Stimulated activated CD4-positive, alpha-beta T cell treated with anti-CD3 and anti-CD28 coated beads, Interleukin-12 subunit alpha, Interleukin-12 subunit beta, amount 100 ng/mL, for 48 hours (primary cell): ENCODE measurements at places on chromosomes 7 and 10.

- DNase-seq, result no peak
These were observed 90.5 kb upstream of the SDK1 start for GRCh38 chr7:3210531-3210930.

DNA sequence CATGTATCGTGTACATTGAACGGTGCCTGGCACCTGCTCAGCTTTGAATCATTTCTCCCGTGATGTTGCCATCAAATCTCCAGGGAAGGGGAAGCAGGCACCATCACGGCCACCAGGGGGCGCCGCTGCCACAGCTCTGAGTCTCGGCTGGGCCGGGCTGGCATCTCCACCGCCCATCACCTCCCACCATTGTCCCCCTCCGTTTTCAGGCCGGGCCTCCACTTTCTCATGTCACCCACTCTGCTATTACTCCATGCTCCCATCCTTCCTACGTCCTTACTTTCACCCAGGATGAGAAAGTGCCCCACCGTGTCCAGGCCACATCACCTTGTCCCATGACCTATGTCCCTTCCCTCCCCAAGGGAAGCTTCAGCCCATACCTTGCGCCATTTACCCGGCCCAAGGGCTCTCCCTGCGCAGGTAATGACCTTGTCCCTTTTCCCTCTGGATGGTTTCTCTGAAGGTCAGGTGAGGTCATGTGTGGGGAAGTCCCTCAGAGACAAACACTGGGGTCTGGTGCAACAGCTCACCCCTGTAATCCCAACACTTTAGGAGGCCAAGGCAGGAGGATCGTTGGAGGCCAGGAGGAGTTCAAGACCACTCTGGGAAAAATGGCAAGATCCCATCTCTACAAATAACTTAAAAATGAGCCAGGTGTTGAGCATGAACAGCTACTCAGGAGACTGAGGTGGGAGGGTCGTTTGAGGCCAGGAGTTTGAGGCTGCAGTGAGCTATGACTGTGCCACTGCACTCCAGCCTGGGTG lies 31.8 kb upstream of the OCM2 start:
- peak; percentile 88 for DNase-seq

DNA sequence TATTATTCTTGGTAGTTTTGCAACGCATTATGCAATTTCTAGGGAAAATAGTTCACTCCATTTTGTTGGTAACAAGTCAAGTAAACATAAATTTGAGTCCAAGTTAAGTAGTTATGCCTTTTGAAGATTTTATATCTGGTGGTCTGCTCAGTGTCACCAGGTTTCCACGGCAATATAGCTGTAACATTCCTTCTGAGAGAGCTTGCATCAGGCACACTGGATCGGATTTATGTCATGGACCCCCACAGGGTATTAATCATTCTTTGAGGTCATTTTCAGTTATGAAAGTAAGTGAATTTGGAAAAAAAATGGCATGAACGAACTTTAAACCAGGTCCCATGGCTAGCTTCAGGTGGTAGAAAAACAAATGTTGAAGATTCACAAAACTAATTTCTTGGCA lies 136.3 kb downstream of the POLR1F start:
- DNase-seq, result no peak

GRCh38 chr7:91067242-91067641 lies 197.0 kb upstream of the FZD1 start:
- DNase-seq, result no peak

GRCh38 chr7:30436518-30436917 lies 42.1 kb downstream of the NOD1 start:
- DNase-seq, result no peak

DNA sequence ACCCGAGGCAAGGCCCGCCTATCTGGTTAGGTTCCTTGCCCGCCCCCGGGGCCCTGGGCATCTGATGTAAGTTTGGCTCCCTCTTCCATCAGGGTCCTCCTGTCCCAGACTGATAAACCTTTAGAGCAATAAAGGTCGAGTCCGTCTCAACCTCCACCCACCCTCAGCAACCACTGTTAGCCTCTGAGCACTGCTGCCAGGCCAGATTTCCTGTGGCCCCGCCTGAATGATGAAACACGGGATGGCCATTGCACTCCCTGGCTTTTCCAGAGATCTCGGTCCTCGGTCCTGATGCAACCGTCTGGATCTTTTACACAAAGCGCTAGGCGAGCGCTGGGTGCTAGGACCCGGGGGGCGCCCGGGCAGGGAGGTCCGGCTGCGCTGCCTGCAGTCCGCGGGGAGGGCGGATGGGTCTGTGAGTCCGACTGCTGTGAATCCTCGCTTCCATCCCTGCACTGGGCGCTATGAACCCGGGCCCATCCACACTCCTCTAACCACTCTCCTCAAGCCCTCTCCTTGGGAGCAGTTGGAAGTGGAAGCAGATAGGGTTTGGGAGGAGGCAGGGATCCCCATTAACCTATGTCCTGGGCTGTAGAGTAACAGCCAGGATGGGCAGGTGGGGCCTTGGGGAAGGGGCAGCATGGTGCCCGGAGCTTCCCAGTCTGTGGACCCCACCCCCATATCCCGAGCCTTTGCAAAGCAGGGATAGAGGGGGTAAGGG lies 875 bp upstream of the DDIT4 start:
- no peak for DNase-seq

- no peak for DNase-seq
These were observed 160.2 kb upstream of the SVIL start for GRCh38 chr10:29794776-29795611.

GRCh38 chr7:123096434-123096833 lies 100.9 kb upstream of the TAS2R16 start:
- DNase-seq, result no peak

- DNase-seq, result no peak
These were observed 35.7 kb upstream of the PIP start for GRCh38 chr7:143096146-143096545.

GRCh38 chr7:84624527-84624926 lies 429.9 kb upstream of the SEMA3A start:
- DNase-seq, result no peak

DNA sequence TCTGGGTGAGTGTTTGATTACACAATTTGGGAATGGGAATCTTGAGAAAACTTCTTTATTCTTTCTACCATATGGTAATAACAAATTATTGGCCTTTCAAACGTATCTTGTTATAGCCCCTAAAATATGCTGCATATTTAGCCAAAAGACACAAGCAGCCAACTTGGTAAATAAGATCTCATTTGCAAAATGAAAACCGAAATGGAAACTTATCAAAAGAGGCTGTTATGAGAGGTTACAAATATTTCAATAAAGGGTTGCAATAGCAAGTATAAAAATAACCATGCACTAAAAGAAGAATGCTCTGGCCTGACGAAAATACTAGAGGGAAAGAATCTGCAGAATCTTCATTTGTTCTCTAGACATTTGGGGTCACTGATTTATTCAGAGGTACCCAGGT lies 259.5 kb upstream of the LRRN3 start:
- DNase-seq, result no peak

DNA sequence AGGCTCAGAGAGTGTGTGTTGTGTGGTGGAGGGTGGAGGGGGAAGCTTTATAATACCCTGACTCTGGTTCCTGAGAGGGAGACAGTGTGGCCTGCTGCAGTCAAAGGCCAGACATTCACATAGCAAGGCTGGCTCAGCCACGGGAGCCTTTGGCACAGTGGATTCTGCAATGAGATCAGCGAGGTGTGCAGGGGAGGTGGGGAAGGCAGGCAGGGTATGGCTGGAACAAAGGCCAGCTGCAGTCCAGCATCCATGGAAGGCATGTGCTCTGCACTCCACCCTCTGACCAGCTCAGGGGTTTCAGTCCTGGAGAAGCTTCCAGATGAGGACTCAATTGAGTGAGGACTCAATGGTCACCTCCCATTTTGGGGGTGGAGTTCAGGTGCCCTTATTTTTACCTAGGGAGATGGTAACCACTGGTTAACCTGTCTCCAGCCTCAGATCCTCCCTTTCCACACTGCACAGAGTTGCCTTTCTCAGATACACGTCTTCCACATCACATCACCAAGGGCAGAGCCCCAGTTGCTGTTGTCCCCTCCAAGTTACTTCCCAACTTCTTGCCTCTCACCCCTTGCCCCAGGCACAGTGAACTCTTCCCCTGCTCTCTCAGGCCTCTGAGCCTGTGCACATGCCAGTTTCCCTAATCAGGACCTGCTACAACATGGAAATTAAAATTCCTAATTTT lies 504.9 kb downstream of the GRID1 start:
- no peak for DNase-seq

- DNase-seq, result no peak
These were observed 4.4 kb downstream of the SLC12A9 start for GRCh38 chr7:100856871-100857282.

DNA sequence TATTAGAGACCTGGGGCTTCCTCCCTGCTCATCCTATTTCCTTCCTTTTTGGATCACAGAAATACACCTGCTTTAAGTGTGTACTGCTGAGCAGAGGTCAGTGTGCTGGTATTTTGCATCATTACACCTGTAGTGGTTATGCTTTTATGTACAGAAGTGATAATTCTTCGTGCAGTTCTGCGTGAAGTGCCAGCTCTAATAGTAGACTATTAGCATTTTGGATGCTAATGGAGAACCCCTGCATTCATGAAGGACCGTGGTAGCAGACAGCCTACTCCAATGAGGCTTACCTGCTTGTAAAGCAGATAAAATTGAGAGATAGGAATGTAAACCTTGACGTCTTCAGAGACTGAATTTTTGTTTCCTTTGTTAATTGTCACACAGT lies 114.3 kb downstream of the CDK14 start:
- no peak for DNase-seq

GRCh38 chr10:11170993-11171851 lies 153.6 kb downstream of the CELF2 start:
- peak; percentile 57 for DNase-seq

DNA sequence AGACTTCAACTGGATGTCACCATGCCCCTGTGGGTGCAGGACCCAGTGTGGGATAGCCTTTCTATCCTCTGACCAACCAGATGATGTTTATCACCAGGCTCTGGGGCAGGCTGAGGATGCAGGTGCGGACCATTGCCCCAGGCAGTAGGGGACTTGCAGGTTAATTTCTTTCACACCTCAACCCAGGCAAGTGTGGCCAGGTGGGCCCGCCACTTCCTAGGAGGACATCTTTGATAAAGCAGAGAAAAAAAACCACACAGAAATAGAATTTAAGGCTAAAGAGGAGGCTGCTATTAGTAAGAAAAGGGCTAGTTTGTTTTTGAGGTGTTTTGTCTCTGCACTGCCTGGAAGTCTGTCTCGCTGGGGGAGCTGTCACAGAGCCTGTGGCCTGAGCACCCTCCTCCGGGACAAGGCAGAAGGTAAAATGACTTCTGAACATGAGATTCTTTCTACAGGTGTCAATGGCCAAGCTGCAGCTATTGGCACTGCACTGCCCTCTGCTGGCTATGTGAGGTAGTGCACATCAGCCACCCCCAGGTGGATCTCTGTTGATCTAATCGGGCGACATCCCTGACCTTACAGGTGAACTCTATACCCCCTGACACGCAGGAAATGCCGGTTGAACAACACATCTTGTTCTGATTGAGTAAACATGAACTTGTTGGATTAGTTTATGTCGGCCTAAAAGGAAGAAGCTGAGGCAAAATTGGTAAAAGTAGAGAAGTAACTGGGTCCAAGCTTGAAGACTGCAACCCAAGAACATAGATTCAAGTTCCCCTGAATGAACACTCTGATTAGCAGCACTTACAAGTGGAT lies 21.0 kb downstream of the UPP1 start:
- peak; percentile 79 for DNase-seq

DNA sequence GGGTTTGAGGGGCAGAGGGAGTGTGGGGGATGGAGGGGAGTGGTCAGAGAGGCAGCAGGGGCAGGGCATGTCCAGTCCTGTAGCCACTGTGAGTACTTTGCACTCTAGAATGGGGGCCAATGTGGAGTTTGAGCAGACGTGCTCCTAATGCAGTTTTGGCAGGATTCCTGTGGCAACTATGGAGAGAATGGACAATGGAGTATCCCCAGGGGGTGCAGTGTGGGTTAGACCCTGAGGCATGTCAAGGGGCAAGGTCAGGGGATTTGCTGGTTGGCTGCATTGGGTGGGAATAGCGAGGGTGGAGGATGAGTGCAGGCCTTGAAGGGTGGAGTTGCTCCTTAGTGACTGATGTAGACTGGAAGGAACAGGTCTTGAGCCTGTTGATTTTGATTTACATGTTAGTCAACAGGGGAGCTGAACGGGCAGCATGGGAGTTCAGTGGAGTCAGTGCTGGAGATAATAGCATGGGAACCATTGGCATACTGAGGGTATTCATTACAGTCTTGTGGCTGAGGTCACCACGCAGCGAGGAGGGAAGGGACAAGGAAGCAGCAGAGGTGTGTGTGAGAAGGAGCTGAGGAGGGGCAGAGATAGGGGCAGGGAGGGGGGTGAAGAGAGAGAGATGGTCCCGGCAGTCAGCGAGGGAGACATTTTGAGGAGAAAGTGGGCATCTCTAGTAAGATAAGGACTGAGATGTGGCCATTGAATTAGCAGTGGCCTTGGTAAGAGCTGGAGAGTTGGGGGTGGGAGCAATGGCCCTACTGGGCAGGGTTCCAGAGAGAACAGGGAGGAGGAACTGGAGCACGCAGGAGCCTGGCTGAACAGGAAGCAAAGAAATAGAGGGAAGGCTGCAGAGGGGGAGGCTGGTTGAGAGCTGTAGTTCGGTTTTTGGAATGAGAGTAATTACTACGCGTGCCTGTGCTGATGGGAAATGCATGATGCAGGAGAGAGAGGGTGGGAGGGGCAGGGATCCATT lies 112.7 kb downstream of the CCNY start:
- no peak for DNase-seq

DNA sequence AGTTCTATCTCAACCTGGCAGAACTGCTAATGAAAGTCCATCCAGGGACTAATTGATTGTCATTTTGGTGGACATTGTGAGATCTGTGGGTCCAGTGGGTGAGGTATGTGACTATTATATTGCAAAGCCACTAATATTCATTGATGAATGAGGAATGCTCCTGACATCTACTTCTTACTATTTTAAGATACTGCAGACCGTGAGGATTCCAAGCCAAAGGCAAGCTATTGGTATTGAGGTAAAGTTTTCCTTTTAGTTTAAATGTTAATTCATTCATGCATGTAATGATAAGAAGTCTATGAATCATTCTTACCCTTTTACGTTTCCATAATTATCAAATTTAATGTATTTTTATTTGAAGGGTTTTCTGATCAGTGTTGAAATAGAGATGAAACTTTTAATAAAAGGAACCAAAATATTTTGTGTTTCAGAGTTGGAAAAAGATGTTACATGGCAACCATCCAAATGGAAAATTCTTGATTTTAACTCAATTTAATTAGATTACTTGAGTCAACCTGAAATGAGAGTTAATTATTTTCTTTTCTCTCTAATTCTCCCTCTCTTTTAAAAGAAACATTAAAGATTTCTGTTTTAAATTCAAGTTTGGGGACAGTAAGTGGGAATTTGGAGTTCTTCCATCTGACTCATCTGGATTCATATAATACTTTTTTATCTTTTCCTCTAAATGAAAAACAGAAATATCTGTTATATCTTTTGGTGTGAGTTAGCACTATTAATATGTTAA lies 39.6 kb downstream of the NUP205 start:
- no peak for DNase-seq

DNA sequence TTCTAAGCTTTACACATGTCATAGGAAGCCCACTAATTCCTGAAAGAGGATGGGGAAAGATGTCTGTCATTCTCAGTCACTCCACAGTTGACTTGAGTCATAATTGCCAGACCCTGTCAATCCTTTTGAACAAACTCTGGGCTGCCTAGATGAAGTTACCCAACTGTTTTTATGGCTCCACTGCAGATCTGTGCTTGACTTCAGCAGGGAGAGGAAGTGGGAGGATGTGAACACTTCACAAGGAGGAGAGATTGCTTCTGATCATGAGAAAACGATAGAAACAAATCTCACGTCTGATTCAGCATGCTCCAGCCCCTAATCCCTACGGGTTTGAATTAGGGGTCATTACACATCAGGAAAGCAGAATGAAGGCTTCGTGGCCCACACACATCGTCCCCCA lies 596.6 kb upstream of the CELF2 start:
- DNase-seq, result no peak

GRCh38 chr7:111190804-111191203 lies 99.9 kb downstream of the LRRN3 start:
- DNase-seq, result no peak
